ENCODE measurements at places on chromosomes 11 and 22. TPM values are rescaled to one million over a fixed set of nuclear protein-coding genes. Genes with fewer than 3 reads are reported as not detected.

The CFAP300 gene
- total RNA-seq = not detected

The PHLDA2 gene
- total RNA-seq = 2.2 TPM

The NNMT gene
- not detected for total RNA-seq

The RFPL1 gene
- total RNA-seq = not detected

The MCHR1 gene
- not detected for total RNA-seq

Data from G401 (cell line).